Hippocampal formation (tissue), 2 donors: ENCODE measurements at places on chromosomes 1 and 21.

- no peak for DNase-seq
Measured at GRCh38 chr1:29625084-29625420, 388.7 kb downstream of the PTPRU start.

GRCh38 chr1:183291802-183292514 is 105.9 kb downstream of the LAMC2 start:
- DNase-seq, result no peak

DNA sequence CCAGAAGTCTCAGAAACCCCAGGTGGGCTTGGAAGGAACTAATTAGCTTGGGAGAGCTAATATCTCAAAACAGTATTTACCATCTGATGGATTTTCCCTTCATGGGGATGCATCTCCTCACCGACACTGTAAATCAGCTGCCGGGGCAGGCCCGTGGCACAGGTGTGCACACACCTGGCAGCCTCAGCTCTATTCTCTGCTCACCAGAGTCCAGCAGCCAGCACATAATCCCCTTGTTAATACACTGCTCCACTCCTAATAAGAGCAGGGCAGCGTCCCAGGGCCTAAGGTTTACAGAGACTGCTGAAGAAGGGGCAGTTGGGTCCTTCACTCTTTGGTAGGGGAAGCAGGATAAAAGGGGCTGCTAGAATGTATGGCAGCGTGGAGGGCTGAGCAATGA is 200.0 kb downstream of the TOMM20 start:
- no peak for DNase-seq

- no peak for DNase-seq
Measured at GRCh38 chr1:40976952-40977690, 2.4 kb upstream of the CTPS1 start.

DNA sequence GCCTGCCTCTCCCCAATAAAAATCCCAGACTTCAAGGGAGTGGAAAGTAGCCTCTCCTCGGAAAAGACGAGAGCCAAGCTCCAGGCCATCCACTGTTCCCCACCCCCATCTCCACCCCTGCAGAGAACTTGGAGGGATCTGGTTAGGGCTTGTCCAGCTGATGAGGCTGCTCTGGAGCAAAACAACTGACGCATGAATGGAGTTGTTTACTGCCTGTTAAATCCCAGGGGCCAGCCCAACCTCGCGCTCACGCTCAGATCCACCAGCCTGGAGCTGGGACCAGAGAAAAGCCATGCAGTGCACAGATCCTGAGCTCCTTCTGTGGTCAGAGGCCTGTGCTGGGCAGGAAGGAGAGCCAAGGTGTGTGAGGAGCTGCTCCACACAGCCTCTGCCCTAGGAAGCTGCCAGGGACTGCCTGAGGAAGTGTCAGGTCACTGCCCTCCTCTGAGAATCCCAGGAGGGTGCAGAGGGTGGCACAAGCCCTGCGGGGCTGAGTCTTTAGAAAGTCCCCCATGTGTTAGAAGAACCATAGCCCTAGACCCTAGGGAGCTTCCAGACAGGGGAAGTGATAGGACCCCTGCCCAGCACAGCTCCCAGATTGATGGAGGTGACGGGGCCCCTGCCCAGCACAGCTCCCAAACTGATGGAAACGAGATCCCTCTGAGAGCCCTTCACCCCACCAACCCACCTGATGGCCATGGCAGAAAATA is 109.0 kb upstream of the IPO9 start:
- peak; percentile 79 for DNase-seq

- DNase-seq, result no peak
Measured at GRCh38 chr1:227885135-227885647, 62.5 kb downstream of the WNT9A start.

DNA sequence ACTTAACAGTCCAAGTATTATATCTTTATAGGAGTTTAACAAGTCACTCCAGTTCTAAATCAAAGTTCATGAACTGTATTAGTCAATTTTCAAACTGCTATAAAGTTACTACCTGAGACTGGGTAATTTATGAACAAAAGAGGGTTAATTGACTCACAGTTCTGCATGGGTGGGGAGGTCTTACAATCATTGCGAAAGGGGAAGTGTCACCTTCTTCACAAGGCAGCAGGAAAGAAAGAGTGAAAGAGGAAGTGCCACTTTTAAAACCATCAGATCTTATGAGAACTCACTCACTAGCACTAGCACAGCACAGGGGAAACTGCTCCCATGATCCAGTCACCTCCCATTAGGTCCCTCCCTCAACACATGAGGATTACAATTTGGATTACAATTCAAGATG is 70.0 kb downstream of the CLCA4 start:
- DNase-seq, result no peak

GRCh38 chr1:7012461-7012924 is 227.2 kb downstream of the CAMTA1 start:
- no peak for DNase-seq

- peak; percentile 72 for DNase-seq
Measured at GRCh38 chr1:17119076-17119772, at the start of gene PADI2. Gene PADI2 (minus strand): TSS chr1:17119451. CDS start chr1:17119371, 80 bp downstream.
